Effector memory CD4-positive, alpha-beta T cell (primary cell): ENCODE measurements at places on chromosomes 11 and 22.

DNA sequence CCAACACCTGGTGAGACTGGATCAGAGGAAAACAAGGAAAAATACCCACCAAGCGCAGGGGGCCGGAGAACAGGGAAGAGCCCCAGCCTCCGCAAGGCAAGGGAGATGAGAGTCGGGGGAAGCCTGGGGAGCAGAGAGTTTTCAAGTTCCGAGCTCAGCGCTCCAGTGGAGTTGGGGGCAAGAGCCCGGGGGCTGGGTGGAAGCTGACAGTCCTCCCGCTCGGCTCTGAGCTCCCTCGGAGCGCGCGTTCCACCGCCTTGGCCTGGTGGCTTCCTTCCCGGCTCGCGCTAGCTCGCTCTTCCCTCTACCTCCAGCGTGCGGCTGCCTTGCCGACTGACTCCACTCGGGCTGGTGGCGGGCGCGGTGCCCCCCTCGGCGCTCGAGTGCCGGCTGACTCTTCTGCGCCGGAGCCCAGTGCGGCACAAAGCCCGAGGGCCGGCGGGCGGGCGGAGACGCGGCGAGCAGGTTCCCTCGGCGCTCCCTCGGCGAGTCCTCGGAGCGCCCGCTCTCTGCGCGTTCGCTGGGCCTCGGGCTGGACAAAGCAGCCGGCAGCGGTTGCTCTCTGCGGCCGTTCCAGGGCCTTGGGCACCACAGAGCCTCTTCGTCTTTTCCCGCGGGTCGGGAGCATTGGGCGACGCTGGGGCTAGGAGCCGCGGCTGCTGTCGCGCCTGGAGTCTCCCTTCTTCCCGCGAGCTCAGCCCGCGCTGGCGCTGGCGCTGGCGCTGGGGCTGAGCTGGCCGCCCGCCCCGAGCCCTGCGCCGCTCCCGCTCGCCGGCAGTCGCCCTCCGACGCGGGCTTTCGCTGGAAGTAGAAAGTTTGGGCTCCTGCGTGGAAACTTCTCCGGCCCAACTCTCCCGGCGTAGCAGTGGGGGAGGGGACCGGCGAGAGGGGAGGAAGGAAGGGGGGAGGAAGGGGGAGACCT is 1.0 kb downstream of the PAX6 start:
- H3K4me1 ChIP-seq, result peaks cover 66% of the 10 kb centered on the region
- H3K36me3 ChIP-seq, result no peaks in the 10 kb centered on the region
- H3K4me3 ChIP-seq, result peak overlapping the region; percentile 49
- H3K27ac ChIP-seq, result no peak overlapping the region
- DNase-seq, result no peak
- H3K27me3 ChIP-seq, result peaks cover 90% of the 10 kb centered on the region

DNA sequence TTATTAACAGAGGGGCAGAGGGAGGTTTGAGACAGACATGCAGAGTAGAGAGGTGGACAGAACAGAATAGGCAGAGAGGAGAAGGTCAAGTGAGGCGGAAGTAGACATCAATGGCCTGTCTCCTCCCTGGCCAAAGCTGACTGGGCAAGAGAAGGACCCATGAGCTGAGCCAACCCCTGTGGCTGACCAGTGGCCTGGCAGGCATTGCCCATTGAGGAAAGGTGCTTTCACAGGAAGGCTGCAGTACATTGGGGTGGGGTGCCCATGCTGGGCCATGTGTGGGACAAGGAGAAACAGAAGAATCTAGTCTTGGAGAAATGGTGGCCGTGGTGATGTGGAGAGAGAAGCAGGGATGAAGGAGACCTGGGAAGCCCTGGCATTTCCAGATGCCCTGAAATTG is 76.0 kb downstream of the MYEOV start:
- no peaks in the 10 kb centered on the region for H3K27me3 ChIP-seq
- no peaks in the 10 kb centered on the region for H3K36me3 ChIP-seq
- no peak overlapping the region for H3K27ac ChIP-seq
- DNase-seq, result no peak
- H3K4me1 ChIP-seq, result no peaks in the 10 kb centered on the region

GRCh38 chr11:13868710-13869397 is 93.7 kb upstream of the SPON1 start:
- DNase-seq, result no peak
- H3K36me3 ChIP-seq, result no peaks in the 10 kb centered on the region
- H3K27me3 ChIP-seq, result no peaks in the 10 kb centered on the region
- no peak overlapping the region for H3K4me3 ChIP-seq

GRCh38 chr22:20610243-20610686 is 102.9 kb downstream of the MED15 start:
- no peaks in the 10 kb centered on the region for H3K27me3 ChIP-seq
- H3K4me3 ChIP-seq, result no peak overlapping the region
- no peaks in the 10 kb centered on the region for H3K4me1 ChIP-seq

- no peak overlapping the region for H3K4me3 ChIP-seq
- H3K27me3 ChIP-seq, result no peaks in the 10 kb centered on the region
- no peak for DNase-seq
- no peaks in the 10 kb centered on the region for H3K36me3 ChIP-seq
Observed at GRCh38 chr11:92890846-92891245, 78.6 kb upstream of the MTNR1B start.

DNA sequence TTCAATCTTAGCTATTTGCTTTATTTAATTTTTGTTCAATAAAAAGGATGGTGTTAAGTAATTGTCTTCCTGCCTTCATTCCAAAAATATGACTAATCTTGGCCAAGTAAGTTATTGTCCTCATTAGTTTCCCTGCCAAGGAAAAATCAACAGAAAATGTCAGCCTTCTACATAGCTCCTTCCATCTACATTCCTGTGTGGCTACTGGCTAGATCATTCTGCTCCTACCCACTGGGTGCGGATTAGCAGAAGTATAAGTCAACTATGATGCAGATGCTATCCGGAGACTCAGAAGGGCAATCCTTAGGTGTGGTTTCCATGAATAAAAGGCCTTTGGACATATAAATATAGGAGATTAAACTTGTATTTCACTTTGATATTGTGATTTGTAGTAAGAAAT is 154.4 kb downstream of the SBF2 start:
- H3K27ac ChIP-seq, result no peak overlapping the region
- DNase-seq, result no peak
- no peaks in the 10 kb centered on the region for H3K27me3 ChIP-seq

GRCh38 chr11:44702889-44703288 is 23.9 kb upstream of the TSPAN18 start:
- H3K4me3 ChIP-seq, result no peak overlapping the region
- no peaks in the 10 kb centered on the region for H3K27me3 ChIP-seq
- no peaks in the 10 kb centered on the region for H3K4me1 ChIP-seq
- H3K27ac ChIP-seq, result no peak overlapping the region
- DNase-seq, result no peak
- no peaks in the 10 kb centered on the region for H3K36me3 ChIP-seq

DNA sequence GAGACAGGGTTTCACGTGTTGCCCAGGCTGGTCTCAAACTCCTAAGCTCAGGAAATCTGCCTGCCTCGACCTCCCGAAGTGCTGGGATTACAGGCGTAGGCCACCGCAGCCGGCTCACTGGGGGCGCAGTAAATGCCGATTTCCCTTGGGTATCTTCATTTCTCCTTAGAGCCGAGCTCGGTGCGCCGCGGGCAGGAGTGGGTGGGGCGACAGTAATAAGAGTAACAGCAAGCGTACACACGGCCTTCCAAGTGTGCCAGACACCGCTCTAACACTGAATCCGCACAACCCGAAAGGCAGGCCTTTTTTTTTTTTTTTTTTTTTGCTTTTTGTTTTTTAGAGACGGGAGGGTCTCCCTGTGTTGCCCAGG is 500 bp upstream of the ADSL start:
- peaks cover 21% of the 10 kb centered on the region for H3K36me3 ChIP-seq
- peaks cover 42% of the 10 kb centered on the region for H3K4me1 ChIP-seq
- H3K27me3 ChIP-seq, result no peaks in the 10 kb centered on the region
- DNase-seq, result peak; percentile 44

DNA sequence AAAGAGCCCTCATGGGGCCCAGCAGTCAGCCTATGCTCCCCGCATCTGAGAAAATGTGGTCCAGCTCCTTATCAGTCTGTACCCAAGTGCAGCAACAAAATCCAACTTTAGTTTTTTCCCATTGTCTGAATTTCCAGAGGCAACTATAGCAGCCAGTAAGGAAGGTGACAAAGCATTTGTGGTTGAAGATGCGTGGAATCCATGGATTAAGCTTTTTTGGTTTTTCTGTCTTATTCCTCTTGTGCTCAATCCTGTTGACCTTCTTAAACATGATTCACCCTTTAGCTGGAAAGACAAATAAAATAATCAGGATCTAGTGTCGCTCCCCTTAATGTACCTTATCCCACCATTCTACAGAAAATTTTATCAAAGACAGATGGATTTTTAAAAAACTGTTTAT is 14.3 kb downstream of the GDPD4 start:
- no peaks in the 10 kb centered on the region for H3K4me1 ChIP-seq
- no peak overlapping the region for H3K4me3 ChIP-seq
- H3K36me3 ChIP-seq, result no peaks in the 10 kb centered on the region
- no peak for DNase-seq
- H3K27ac ChIP-seq, result no peak overlapping the region
- no peaks in the 10 kb centered on the region for H3K27me3 ChIP-seq

DNA sequence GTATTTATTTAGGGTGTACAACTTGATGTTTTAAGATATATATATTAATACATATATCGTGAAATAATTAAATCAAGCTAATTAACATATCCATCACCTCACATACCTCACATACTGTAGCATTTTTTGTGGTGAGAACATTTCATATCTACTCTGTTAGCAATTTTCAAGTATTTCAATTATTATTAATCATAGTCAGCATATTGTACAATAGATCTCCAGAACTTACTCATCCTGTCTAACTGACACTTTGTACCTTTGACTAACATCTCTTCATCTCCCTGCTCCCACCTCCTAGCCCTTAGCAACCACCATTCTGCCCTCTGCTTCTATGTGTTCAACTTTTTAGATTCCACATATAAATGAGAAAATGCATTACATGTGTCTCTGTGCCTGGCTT is 108.4 kb downstream of the BARX2 start:
- H3K27ac ChIP-seq, result no peak overlapping the region
- no peak overlapping the region for H3K4me3 ChIP-seq

- DNase-seq, result no peak
- peak overlapping the region; percentile 93 for H3K27ac ChIP-seq
- H3K36me3 ChIP-seq, result peaks cover 40% of the 10 kb centered on the region
- no peaks in the 10 kb centered on the region for H3K27me3 ChIP-seq
- peaks cover 35% of the 10 kb centered on the region for H3K4me1 ChIP-seq
Observed at GRCh38 chr22:39518996-39519680, 1.2 kb upstream of the ATF4 start.

DNA sequence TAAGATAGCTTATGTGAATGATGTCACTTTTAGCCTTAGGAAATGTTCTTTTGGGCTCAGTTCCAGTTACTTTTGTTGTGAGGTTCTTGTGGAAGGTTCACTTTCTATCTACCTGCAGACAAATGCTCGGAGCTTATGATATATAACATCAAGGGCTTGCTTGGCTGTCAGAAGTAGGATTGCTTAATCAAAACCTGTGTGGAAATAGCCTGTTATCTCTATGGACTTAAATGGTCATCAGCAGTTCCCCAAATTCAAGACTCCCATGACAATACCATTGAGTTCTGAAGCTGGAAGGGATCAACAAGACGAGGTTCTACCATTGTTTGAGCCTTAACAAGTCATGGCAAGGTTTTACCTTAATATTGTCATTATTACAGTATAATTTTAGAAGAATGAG is 43.8 kb downstream of the FLI1 start:
- peaks cover 82% of the 10 kb centered on the region for H3K4me1 ChIP-seq
- H3K27ac ChIP-seq, result peak overlapping the region; percentile 23
- no peaks in the 10 kb centered on the region for H3K27me3 ChIP-seq

DNA sequence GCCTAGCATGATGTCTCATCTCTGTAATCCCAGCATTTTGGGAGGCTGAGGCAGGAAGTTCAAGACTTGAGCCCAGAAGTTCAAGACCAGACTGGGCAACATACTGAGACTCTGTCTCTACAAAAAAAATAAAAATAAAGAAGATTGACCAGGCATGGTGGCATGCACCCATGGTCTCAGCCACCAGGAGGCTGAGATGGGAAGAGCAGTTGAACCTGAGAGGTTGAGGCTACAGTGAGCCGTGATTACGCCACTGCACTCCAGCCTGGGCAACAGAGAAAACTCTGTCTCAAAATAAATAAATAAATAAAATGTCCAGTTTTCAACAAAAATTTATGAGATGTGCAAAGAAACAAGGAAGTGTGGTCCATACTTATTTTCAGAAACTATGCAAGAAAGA is 28.3 kb downstream of the EFCAB6 start:
- no peak overlapping the region for H3K4me3 ChIP-seq
- H3K4me1 ChIP-seq, result no peaks in the 10 kb centered on the region
- H3K27ac ChIP-seq, result no peak overlapping the region
- no peaks in the 10 kb centered on the region for H3K27me3 ChIP-seq
- H3K36me3 ChIP-seq, result no peaks in the 10 kb centered on the region
- no peak for DNase-seq

DNA sequence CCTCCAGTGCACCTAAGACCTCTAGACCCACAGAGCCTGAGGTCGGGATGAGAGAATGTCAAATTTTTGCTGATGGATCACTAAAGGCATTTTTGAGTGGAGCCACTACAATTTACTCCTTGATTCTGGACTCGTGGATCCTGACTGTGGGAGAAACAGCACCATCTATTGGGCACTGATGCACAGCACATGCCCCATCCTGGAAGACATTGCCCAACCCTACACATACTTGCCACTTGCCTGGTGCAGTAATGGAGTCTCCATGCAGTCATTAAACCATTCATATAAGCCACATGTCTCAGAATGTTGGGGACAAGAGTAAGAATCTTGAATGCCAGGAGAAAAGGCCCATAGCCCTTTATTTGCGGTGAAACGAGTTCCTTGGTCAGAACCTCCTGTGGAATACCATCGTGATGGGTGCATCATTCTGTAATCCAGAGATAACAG is 103.9 kb downstream of the GGTLC2 start:
- H3K4me3 ChIP-seq, result no peak overlapping the region
- H3K36me3 ChIP-seq, result no peaks in the 10 kb centered on the region
- no peak for DNase-seq
- peaks cover 5% of the 10 kb centered on the region for H3K4me1 ChIP-seq

- no peak overlapping the region for H3K27ac ChIP-seq
- DNase-seq, result no peak
- H3K36me3 ChIP-seq, result no peaks in the 10 kb centered on the region
- H3K4me3 ChIP-seq, result no peak overlapping the region
Observed at GRCh38 chr11:33655842-33656600, 44.6 kb downstream of the C11orf91 start.

DNA sequence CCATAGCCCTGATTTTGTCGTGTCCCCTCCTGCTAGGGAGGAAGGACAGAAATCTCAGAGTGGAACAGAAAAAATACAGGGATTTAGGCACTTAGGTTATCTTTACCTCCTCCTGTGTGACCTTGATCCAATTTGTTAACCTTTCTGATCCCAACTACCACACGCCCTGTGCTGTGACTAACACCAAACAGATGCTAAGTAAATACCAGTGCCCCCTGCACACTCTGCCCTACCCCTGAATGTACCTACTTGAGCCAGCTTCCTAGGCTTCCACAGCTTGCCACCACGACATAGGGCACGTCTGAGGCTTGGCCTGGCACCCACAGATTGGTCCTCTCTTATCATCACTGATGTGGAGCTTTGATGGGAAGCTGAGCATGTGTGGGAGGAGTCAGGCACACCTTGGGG is 9.2 kb downstream of the MYO18B start:
- no peak overlapping the region for H3K4me3 ChIP-seq
- no peaks in the 10 kb centered on the region for H3K36me3 ChIP-seq
- no peaks in the 10 kb centered on the region for H3K4me1 ChIP-seq
